ENCODE measurements at places on chromosomes 3 and 15.

DNA sequence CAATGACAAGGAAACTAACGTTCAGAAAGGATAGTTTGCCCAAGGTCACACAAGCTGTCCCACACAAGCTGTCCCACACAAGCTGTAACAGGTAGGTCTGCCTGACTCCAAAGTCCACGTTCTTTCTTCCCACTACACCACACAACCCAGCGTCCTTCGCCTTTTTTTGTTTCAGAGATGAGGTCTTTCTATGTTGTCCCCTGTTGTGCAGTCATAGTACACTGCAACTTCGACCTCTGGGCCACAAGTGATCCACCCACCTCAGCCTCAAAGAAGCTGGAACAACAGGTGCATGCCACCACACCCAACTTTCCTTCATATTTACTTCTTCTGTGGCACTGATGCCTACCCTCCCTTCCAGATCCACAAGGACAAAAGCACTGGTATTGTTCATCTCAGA is 21.4 kb downstream of the MB21D2 start:
- no peak for DNase-seq

DNA sequence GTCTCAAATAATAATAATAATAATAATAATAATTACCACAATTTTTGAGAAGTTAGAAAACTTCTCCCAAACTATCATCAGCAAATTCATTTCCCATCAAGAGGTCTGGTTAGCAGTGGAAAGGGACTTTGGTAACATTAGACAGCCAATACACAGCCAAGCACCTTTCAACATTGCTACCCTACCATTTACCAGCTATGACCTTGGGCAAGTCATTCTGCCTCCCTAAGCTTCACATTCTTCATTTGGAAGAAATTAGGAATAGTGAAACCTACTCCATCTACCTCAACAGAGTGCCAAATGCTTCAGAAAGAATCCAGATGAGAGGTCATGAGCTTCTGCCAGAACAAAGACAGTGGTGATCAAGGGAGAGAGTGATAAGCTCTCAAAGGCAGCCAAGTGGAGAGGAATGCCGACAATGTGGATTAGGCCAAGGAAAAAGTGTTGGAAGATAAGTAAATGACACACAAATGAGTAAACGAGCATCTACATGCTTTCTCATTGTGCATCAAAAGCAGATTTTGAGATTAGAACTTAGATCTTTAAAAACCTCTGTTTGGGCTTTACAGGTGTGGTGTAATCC is 42.9 kb upstream of the LPP start:
- DNase-seq: no peak

DNA sequence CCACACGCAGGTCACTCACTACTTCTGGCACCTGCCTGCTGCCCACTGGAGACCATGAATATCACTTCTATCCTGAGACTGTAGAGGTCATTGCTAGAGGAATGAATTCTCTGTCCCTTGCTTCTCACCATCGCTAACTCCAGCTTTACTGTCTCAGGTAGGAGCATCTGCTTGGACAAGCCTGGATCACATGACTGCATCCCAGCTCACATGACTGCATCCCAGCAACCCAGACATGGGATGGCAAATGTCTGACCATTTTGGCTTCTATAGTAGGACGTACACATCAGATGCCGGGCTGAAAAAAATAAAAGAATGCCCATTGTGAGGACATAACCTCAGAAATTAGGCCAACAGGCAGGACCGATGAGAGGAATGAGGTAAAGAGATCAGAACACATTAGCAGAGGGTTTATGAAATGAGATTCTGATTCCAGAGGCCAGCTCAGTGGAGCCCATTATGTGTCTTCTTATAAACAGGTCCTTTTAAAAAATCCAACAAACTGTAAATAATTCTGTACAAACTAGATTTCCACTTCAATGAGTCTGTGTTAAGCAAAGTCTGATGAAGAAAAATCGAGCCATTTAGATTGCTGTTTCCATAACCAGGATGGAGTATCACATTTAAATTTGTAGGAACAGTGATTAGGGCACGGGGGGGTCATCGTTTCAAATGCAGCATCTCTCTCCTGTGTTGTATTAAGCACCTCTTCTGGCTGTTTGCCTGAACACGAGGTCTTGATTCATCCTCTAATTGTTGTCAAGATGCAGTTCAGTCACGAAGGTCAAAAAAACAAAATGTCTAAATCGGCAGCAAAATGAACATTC is 126.7 kb downstream of the MTHFS start:
- no peak for DNase-seq

DNA sequence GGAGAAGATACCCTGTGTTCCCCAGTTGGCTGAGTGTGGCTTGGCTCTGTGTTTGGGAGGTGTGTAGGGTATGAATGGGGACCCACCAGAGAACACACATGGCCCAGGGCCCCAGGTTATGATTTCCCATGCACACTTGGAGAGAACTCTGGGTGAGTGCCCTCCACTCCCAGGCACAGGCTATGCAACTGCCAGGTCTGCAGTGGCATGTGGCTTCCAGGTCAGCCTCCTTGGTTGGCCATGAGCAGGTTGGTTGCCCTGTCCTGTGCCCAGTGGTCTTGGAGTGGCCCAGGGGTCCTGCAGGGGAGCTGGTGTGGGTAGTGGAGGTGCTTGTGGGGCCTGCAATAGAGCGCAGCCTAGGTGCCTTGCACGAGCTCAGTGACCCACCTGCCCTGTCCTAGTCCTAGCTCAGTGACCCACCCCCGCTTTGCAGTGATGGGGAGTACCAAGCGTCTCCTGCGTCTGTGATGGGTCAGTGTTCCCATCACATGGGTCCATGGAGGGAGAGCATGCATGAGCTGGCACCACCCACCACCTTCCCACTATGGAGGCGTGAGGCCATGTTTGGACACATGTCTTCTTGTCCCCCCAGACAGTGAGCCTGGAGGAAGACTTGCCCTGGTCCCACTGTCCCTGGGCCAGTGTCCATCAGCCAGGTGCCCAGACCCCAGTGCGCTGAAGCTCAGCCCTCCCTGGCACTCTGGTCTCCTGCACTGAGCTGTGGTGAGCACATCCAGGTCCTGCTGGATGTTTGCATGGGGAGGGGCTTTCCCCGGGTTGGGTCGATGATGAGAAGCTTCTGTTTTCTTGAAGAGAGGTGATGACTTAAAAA is 217.3 kb downstream of the SNRPN start:
- DNase-seq: no peak

DNA sequence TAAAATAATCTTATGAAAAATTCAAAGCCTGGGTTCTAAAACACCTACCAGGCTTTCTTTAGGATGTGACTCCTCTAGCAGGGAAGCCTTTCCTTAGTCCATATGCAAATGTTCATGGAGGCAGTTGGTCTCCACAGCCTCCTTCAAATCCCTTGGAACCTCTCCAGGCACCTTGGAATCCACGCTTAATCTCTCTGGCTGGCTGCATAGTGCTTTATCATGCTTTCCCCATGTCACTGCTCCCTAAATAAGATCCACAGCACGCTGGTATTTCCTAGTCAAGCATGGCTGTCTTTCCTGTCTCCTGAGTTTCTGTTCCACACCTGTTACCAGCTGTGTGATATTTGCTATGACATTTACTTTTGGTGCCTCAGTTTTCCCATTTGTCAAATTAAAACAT is 71.3 kb downstream of the CLSTN2 start:
- DNase-seq: no peak

DNA sequence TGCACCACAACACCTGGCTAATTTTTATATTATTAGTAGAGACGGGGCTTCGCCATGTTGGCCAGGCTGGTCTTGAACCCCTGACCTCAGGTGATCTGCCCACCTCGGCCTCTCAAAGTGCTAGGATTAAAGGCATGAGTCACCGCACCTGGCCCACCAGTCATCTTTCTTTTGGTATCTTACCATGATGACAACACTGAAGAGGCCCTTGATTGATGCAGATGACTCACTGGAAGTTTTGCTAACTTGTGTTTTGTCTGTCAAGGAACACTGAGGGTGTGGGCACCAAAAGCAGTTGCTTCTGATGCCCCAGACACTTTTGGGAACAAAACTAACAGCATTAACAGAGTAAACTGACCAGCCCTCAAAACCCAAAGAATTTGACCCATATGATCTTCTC is 88.3 kb downstream of the MYO5A start:
- DNase-seq: peak; percentile 24

GRCh38 chr3:127858521-127858920 is 36.2 kb upstream of the MGLL start:
- DNase-seq: peak; percentile 41

DNA sequence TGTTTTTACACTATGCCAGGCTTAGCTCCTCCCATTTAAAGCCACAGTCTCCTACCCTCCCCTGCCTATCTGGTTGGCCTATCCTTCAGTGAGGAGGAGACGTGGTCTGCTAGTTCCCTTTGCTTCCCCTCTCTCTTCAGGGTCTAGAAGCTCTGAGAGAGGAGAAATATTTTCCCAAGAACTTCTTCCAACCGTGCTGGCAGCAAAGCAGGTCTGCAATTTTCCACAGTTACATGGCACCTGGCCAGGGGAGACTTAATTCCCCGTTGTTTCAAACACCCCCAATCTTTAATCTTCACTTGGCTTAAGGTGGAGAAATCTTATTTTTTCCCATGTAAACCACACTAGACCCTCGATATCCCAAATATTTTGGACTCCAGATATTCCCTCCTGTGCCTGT is 149.5 kb upstream of the MCTP2 start:
- DNase-seq: no peak

GRCh38 chr15:90262426-90262825 is 3.0 kb upstream of the NGRN start:
- DNase-seq: no peak

DNA sequence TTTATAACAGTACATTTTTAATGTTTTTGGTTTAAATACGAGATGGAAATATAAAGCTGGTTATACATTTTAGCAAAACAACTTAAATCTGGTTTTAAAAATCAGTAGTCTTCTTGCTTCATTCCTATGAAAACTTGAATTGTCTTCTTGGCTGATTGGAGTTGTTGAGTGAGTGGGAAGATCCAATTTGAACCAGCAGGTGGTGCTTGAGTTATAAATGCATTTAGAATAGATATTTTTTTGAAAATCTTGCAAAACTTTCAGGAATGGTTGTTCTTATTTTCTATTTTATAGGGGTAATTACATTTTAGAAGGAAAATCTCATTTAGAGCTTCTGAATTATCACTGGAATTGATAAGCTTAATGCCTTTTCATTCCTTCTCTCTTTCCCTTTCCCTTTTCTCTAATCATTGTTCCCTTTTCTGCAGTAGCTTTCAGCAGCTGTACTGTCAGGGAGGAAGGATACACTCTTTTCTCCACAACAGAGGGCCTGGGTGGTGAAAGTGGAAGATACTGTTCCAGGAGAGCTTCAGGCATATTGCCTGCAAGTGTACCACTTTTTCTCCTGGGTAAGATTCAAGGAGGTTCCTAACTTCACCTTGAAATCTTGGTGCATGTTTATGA is 335.6 kb downstream of the NLGN1 start:
- DNase-seq: no peak

GRCh38 chr15:75063889-75064288 is 40.5 kb downstream of the PPCDC start:
- no peak for DNase-seq

GRCh38 chr15:79089890-79090486 is 592 bp downstream of the RASGRF1 start:
- DNase-seq: no peak

DNA sequence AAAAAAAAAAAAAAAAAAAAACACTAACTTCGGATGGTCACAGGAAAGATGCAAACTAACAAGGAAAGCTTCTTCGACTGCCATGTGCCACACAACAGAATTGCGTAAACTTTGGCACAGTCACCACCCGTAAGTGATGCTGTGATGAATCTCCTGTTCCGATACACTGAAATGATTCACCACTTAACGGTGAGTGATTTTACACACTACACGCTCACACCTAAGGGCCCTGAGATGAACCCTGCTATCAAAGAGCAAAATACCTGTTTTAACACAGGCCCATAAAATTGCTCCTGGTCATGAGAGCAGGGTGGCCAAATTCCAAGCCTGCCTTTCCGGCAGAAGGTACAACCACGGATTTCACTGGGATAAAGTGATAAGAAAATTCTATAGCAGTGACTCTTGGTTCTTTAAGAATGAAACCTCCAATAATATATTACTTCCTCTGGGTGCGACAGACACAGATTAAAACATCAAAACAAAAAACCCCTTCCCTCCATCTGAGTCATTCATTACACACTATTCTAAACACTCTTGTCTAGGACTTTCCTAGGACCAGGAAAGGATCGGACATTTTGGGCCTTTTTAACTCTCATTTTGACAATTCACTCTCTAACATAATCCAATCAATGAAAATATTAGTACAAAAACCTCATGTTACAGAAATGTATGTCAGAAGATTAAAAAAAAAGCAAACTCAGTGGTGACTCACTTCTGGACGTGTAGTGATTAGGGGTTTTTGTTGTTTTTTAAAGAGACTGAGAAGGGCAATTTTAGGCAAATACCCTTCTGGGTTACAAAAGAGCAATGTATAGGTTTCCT is 28.3 kb downstream of the LRIG1 start:
- DNase-seq: no peak
